Myocyte (in vitro differentiated cells): ENCODE measurements at places on chromosomes 6 and 20.
A peak's percentile ranks its signal among the peaks of the same experiment; 100 is the strongest.

DNA sequence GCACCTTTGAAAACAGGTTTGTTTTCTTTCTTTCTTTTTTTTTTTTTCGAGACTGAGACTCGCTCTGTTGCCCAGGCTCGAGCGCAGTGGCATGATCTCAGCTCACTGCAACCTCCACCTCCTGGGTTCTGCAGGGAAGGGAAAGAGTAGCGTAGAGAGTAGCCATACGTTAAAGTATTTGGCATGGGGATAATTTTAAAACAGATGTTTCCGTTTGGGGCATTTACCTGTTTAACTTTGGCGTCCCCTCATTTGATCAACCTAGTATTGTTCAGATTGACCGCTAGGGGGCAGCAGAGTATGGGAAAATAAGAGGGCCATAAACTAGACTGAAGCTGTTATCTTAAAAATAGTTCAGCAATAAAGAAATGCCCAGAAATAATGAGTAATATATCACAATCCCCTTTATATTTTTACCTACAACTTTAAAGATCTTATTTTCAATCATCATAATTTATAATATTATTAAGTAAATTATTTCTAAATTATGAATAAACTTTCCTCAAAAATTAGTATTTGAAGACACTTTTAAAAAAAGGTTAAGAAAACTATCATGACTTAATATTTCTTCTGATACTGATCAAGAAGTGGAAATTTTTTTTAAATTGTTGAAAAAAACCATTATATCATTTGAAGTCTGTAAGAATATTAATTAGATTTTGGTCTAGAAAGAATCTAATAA, 7.6 kb upstream of the TAAR9 start:
- peak; percentile 75 for DNase-seq

DNA sequence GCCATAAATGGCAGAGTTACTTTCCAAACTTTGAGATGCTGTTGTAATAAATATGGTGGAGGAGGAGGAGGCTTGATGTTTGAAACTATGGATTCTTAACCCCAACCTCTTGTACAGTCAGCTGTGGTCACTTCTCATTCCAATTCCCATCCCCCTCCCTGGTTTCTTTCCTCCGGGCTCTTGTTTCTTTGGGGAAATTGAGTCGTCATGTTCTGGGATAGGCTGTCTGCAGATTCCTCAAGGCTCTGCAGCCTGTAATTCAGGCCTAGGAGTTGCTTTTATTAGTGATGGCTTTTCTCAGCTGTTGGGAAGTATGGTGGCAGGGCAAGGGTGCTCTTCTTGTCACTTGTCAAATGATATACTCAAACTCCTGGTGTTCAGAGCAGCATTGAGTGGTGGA, 2.6 kb downstream of the PTK7 start:
- DNase-seq = peak; percentile 40

DNA sequence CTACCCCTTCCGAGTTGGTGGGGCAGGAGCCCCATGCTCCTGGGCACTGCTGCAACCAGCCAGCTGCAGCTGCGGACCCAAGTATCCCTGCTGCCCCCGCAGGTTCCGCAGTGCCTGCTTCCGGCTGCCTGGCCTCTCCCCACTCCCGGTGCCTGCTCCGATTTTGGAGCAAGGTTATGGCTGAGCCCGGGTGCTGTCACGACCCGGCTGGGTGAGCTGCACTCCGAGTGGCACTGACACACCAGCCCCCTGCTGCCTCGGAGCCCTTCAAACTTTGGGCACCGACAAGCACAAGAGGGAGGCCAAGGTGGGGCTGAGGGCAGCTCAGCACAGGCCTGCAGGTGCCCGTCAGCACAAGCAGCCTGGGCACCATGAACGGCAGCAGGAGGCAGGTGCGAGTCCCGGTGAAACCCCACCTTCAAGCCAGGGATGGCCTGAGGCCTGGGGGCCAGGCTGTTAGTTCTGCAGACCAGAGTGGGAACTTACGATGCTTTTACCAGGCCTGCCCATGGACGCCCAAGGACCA, 25.9 kb upstream of the HACE1 start:
- DNase-seq = no peak

DNA sequence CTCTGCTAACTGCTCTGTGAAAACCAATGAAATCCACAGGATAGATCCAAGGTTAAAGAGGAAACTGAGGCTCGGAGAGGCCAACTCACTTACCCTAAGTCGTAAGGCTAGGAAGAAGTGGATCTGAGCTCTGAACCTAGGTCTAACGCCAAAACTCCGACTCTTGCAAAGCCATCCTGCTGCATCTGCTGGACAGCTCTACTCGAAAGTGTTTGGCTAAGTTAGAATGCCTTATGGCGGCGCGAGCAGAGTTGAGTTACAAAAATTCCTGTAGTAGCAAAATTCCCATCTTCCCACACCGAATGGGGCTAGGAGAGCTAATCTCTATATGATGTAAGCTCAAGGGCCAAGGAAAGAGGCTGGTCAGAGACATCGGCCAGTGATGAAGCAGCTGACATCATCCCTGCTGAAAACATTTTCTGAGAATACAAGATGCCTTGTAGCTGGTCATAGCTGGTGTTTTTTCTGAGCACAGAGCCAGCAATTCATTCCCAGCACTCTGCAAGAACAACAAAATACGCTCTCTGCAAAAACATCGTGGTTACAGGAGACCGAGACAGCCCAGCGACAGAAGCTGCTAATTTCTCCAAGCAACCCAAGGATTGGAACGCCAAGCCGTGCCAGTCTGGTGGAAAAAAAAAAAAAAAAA, 1.8 kb downstream of the SPATA2 start:
- no peak for DNase-seq

- DNase-seq = peak; percentile 60
These were observed 70.8 kb upstream of the RNF146 start for GRCh38 chr6:127195833-127196232.

GRCh38 chr20:58453391-58453790, 61.8 kb downstream of the APCDD1L start:
- DNase-seq = no peak

DNA sequence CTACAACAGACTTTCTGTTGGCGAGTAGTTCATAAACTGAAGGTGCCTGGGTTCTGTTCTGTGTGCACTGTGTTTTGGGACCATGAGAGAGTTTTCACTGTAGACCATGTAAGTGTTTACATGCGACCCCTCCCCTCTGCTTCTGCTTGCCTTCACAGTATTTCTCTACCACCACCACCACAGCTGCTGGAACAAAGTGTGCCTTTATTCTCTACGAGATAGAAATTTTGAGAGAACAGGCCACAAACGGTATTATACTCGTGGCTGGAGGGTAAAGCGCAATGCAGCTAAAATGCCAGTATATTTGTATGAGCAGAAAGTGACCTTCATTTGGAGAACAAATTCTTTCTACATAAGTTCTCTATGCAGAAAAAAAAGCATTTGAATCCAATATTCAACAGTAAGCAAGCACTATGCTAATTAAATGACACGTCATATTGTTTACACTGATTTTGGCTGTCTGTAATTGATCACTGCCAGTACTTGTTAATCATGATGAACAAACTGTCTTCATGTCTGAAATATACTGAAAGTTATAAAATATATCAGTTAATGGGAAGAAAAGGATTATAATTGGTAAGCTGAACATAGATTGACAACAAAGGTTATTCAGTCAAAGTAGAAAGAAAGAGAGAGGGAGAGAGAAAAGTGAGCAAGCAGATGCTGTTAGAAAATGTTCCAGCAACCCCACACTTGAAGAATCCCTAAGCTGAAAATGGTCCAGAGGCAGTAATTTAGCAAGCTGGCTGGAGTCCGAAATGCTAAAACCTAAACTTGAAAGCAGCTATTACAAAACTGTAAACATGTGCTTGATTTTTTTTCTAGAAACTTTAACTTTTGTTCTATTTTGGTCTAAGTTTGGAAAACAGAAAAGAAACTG, 8.8 kb downstream of the CLDN20 start:
- DNase-seq = no peak

DNA sequence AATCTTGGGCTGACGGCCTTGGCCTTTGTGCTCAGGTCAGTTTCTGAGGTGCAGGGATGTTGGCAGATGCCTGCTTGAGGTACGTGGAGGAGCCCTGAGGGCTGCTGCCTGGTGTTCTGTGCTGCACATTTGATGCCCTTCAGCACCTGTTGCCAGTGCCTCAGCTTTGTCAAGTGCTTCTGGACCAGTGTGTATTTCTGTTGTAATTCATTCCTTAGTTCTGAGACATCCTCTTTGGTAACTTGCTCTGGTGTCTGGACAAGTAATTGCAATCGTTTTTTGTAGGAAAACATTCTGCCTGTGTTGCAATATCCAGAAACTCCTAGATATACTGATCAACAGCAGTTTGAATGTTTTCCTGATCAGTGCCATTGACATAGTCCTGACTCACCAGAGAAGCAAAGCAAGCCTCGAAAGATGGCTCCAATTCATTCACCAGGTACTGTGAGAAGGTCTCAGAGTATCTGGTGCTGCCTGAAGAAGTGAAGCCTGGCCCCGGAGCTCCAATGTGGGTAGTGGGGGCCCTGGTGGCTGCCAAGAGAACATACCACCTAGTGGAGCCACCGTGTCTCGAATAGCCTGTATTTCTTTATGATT, 26.7 kb downstream of the ZNF337 start:
- peak; percentile 77 for DNase-seq

- peak; percentile 93 for DNase-seq
These were observed 244.7 kb upstream of the PRND start for GRCh38 chr20:4476903-4477500.

DNA sequence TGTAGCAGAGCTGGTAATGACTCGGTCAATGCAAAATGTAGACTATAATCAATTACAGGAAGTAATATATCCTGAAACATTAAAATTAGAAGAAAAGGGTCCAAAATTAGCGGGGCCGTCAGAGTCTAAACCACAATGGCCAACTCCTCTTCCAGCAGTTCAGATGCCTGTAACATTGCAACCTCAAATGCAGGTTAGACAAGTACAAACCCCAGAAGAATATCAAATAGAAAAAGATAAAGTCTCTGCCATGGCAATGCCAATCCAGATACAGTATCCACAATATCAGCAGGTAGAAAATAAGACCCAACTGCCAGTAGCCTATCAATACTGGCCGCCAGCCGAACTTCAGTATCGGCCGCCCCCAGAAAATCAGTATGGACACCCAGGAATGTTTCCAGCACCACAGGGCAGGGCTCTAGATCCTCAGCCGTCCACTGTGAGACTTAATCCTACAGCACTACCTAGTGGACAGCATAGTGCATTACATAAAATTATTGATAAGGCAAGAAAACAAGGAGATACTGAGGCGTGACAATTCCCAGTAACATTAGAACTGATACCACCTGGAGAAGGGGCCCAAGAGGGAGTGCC, 158.4 kb downstream of the GPX5 start:
- peak; percentile 51 for DNase-seq

DNA sequence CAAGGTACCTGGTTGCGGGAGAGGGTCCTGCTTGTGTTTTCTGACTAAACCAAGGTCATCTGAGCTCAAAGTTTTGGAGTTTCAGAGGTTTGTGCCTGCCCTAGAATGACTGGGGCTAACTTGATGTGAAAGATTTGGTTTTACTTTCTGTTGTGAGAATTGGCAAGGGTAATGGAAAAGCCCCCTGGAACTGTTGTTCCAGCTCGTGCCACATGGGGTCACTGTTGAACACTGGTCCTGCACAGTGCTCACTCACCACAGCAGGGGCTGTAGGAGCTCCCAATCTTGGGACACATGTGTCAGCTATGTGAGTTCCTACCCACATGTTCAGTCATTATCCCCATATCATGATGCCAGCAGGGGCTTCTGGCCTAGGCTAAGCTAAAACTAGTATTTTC, 6.5 kb downstream of the TGM6 start:
- DNase-seq = no peak

DNA sequence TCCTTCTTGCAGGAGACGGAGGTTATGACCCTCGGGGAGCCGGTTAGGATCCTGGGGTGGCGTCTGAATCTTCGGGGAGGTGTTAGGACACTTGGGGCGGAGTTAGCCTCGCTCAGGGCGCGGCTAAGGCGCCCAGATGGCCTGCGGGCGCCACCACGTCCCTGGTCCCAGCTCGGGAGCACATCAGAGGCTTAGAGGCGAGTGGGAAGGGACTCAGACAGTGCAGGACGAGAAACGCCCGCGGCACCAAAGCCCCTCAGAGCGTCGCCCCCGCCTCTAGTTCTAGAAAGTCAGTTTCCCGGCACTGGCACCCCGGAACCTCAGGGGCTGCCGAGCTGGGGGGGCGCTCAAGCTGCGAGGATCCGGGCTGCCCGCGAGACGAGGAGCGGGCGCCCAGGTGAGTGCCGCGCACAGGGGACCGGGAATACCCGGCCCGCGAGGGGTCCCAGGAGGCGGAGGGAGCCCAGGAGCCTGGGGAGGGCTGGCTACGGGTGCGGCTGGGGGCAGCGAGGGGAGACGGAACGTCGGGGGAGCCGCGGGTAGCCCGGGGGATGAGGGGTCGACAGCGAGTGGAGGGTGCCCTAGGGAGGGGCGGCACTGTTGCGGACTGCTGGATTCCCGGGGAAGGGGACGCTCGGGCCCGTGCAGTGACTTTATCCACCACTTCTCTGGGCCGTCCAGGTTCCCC, at the start of gene HCK:
Gene HCK (plus strand): TSS at position 153 of the 688 bp plus-strand sequence.
- no peak for DNase-seq

GRCh38 chr6:168121303-168121665, 42.3 kb upstream of the FRMD1 start:
- no peak for DNase-seq

DNA sequence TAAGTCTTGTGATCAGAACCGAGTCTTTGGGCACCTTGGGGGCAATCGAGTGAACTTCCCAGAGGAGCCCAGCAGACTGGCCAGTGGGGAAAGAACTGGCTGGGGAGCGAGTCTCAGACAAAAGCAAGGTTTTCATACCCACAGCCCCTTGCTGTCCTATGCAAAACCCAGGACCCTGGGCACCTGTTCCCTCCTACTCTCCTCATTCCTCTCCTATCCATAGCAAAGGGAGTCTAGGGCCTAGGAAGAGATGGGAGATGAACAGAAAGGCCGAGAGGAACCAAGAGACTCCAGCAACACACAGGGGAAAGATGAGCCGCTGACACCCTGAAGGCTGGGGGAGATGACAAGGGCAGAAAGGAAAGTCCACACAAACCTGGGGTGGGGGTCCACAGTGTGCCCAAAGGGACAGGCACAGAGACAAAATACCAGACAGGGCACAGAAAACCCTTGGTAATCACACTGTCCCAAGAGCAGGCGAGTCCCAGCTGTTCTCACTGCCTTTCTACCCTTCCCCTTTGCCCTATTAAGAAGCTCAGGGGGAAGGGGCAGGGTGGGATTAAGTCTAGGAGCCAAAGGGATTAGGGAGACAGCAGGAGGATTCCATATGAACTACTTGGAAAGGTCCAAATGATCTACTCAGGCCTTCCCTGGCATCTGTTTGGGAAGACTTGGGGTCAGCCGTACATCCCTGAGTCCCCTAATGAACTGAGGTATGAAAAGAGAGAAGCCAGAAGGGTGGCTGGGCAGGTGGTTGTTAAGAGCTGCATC, 6.5 kb downstream of the PPP1R18 start:
- DNase-seq = no peak

GRCh38 chr6:31556307-31556706, 8.9 kb downstream of the NFKBIL1 start:
- no peak for DNase-seq

GRCh38 chr6:139852488-139853140, 478.2 kb upstream of the CITED2 start:
- DNase-seq = peak; percentile 13

- DNase-seq = no peak
These were observed 10.6 kb downstream of the PKHD1 start for GRCh38 chr6:52076791-52077179.

- DNase-seq = peak; percentile 61
These were observed 105.9 kb upstream of the CDYL start for GRCh38 chr6:4670290-4670689.

GRCh38 chr6:32108094-32108627, 977 bp downstream of the TNXB start:
- peak; percentile 45 for DNase-seq
